ENCODE measurements at places on chromosomes 7 and 10.
A peak's percentile ranks its signal among the peaks of the same experiment; 100 is the strongest.

- no peak for DNase-seq
These were observed 99.8 kb downstream of the TCF7L2 start for GRCh38 chr10:113049881-113050280.

GRCh38 chr7:139341776-139342226, 664 bp downstream of the FMC1 start:
- DNase-seq, result no peak

DNA sequence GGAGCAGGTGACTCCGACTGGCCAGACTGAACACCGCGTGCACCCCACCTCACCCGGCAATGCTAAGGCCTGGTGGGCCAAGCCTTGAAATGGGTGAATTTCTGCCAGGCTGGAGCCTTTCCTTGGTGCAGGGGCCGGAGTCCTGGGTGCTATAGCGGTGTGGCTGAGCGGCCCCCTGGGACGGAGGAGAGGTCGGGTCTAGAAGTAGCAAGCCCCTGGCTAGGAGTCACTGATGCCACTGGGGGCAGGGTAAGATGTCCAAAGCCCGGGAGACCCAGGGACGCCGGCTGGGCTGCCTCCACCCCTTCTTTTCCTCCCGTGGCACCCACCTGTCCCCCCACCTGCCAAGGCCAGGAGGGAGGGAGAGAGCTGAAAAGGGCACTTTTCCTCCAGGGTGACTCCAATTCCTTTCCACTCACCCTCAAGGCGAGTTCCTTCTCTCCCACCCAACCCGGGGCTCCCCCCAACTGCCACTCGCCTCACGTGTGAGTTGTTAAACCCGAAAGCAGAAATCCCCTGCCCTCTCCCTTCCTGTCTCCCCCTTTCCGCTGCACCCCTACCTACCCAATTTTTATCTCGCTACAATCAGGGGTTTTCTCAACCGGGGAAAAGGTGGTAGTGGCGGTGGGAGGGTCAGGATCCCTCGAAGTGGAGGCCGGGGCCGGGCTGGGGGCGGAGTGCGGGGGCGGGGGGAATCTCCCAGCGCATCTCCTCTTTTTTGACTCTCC, 6.0 kb upstream of the GATA3 start:
- no peak for DNase-seq

- no peak for DNase-seq
These were observed 4.0 kb upstream of the LFNG start for GRCh38 chr7:2515424-2516193.

DNA sequence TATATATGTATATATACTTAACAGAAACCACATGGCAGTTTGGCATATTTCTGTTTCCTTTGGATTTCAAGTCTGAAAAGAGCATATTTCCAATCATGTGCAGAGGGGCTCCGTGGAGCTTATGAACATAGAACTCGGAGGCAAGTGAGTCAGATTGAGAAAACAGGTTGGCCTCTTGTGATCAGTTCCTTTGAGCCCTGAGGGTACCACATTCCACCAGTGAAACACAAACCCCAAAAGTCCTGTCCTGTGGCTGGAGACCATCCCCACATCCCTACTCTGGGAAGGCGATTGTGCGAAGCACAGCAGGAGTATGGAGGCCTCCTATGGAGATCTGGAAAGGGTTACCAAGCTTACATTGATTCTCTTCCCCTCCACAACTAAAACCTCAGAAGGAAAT, 196.7 kb upstream of the TMEM72 start:
- DNase-seq, result no peak

GRCh38 chr10:128029731-128030369, 96.4 kb downstream of the MKI67 start:
- DNase-seq, result no peak

GRCh38 chr10:89078724-89079672, 88.4 kb downstream of the FAS start:
- DNase-seq, result no peak

DNA sequence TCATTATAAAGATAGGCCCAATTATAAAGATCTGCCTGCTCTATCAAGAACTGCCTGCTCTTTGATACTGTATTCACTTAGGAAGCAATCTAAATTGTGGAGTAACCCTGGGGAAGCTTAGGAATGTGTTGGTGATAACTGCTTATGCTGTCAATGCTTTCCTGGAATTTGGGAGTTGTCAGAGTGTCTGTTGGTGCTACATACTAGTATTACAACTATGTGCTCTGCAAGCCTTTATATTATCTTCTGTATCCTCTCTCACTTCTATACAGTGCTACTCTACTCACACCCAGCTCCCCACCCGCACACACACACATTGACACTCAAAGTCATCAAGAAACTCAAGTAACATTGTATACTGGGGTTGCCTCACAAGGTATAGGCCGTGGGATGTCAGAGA, 6.1 kb downstream of the ZNF277 start:
- no peak for DNase-seq

- no peak for DNase-seq
These were observed 10.7 kb downstream of the HBP1 start for GRCh38 chr7:107179326-107180164.

DNA sequence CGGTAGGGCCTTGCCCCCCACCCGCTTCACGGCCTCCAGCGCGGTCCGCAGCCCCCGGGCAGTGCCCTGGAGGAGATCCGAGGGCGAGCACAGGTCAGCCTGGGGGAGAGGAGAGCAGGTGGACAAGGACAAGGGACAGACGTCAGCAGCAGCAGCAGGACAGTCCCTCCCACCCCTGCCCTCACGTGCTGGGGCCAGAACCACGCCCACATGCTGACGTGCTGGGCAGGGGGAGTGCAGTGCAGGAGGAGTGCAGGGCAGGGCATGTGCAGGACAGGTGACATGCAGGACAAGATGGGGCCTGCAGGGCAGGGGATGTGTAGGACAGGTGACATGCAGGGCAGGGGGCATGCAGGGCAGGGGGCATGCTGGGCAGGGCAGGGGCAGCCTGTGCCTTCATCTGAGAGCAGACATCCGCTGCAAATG, 1.5 kb upstream of the SAP25 start:
- no peak for DNase-seq

GRCh38 chr10:47147186-47147585, 152.8 kb upstream of the GDF10 start:
- DNase-seq, result no peak

- peak; percentile 31 for DNase-seq
These were observed 230.9 kb downstream of the DOCK4 start for GRCh38 chr7:111975346-111975745.

DNA sequence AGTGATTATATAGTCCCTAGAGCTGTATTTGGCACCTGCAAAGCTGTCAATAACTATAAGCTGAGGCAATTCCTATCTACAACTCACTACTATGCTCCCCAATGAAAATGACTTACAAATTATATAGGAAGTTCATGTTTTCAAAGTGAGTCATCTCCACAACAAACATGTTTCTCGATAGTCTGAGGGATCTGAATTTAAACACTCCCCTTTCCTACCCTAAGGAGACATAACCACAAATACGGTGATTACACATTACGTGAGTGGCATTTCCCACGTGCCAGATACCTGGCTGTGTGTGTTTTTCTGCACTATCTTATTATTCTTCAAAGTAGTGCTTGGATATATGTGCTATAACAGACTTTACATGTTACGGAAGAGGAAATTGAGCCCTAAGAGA, 122.5 kb upstream of the C1QL3 start:
- no peak for DNase-seq

DNA sequence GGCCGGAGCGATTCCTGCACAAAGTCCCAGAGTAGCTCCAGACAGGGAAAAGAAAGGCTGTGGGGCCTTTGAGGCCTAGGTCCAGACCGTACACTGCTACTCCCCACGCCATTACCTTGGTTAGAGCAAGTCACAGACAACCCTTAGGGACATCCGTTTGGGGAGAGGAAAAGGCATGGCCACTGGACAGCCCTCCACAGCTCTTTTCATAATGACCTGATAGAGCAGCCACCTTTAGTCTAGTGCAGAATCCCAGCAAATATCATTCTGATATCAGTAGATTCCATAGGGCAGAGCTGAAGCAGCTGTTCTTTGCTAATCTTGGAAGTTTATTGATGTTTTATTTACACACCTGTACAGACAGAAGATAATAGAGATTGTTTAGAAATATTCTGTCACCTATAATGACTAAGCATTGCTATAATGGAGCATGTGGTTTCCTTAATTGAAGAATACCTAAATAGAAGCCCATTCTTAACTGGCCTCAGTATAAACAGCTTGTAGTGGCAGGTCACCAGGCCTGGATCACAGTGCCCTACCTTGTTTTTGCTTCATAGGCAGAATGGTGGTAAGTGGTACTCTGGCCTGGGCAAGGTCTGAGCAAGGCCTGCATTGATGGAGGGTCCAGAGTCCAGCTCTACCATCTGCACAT, 27.9 kb downstream of the OGDH start:
- no peak for DNase-seq

- no peak for DNase-seq
These were observed 59.2 kb upstream of the ANTXRL start for GRCh38 chr10:46227571-46227935.

DNA sequence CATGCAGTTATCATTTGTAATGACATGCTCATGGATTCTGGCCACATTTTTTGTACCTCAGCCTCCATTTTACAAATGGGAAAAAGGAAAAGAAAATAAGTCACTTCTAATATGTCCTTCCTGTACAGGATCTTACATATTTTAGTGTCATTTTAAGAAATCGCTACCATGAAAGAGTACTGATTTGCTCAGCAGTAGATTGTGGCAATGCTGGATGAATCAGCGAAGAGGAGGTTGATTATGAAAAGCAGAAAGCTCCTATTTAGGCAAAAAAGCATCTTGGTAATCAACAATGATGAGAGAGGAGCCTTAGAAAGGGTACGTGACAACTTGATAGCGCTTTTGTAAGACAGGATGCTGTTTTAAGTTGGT, 522.9 kb downstream of the PARD3 start:
- DNase-seq, result no peak

DNA sequence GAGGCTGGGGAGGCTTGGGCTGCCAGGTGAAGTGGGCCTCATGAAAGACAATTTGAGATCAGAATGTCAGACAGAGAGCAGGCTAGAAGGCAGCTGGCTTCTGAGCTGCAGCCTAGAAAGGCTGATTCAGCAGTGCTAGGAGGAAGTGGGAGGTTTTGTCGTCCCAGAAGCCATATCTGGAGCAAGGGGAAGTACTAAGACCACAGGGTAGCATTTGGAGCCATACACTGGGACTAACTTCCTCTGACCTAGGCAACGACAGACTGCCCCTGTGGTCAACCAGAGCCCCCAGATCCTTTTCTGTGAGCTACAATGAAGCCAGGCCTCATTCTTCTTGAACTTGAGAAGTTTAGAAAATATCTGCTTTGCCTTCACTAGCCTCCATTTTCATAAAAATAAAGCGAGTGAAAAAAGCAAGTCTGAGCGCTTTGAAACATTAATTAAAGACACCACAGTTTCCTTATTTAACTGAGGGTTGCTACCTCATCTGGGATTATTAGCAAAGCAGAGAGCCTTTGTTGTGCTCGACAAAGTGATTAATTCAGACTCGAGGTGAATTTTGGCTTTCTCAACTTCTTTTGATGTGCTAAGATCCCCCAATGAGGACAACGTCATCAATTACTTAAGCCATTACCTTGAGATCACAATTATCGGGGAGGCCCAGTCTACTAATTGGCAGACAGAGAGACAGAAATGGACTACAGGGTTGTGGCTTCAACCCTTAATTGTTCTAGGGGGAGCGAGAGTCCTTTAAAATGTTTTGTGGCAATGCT, 26.6 kb downstream of the TBXAS1 start:
- DNase-seq, result peak; percentile 94

DNA sequence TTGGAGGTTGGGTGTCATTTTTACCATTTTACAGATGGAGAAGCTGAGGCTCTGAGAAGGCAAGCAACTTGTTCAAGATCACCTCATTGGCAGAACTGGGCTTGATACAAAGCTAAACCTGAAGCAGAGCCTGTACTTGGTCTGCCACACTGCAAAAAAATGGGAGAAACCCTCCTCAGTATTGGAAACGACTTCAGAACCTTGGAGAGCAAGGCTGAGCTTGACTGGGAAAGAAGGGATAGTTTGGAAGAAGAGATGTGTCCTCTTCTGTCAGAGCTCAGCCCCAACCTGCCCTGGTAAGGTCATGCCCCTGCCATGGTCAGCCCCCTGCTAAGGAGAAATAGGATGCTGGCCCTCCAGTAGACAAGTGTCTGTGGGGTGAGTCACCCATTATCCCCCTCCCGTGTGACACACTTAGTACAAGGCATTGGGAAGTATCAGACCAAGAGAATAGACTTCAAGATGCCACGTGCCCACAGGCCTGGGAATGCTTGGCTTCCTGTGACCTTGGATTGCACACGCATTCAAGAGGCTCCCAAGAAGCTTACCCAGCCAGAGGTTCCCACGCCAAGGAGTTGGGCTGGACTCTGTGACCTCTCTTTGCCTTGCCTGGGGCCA, 56.2 kb upstream of the SMNDC1 start:
- no peak for DNase-seq

- no peak for DNase-seq
These were observed 3.4 kb downstream of the AOC1 start for GRCh38 chr7:150855476-150856302.

DNA sequence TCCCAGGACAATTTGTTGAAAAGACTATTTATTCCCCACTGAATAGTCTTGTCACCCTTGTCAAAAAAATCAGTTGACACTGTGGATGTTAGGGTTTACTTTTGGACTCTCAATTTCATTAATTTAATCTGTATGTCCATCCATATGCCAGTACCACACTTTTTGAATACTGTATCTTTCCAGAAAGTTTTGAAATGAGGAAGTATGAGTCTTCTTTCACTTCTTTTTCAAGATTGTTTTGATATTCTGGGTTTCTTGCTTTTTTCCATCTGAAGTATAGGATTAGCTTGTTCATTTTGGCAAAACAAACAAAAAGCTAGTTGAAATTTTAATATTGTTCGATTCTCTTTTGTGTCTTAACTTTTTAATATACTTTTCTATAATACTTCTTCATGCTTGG, 21.7 kb downstream of the KLHDC10 start:
- DNase-seq, result no peak

GRCh38 chr7:95925971-95926370, 153.6 kb downstream of the DYNC1I1 start:
- no peak for DNase-seq

- peak; percentile 48 for DNase-seq
These were observed 59.8 kb downstream of the COL13A1 start for GRCh38 chr10:69861251-69862240.

- no peak for DNase-seq
These were observed 9.7 kb upstream of the CCL24 start for GRCh38 chr7:75823198-75823910.

GRCh38 chr10:20885678-20886077, 11.4 kb downstream of the NEBL start:
- DNase-seq, result no peak

DNA sequence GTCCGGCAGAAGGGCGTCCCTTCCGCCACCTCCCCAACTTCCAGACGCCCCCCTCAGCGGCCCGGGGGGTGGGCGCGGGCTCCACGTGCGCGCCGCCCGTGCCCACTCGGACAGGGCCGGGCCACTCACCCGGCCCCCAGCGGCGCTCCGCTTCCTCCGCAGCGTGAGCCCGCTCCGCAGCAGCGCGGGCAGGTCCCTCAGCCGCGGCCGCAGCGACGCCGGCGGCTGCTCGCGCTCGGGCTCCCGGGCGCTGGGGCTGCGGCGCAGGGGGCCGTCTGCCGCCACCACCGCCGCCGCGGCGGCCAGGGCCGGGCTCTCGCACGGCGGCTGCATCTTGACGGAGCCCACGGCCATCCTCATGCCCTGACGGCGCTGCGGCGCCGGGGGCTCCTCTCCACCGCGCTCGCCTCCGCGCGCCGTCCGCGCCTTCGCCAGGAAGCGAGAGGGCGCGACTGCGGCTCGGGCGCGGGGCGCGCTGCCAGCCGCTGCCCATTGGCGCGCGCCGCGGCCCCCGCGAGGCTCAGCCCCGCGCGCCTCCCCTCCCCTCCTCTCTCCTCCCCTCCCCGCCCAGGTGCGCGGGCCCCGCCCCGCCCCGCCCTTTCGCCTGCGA, at the start of gene RAPGEF5:
Gene RAPGEF5 (minus strand): TSS at position 454 of the 610 bp plus-strand sequence. CDS start 94 bp downstream, at position 360.
- peak; percentile 50 for DNase-seq
